NCI-H226 (cell line): ENCODE measurements at places on chromosomes 11 and 22.

DNA sequence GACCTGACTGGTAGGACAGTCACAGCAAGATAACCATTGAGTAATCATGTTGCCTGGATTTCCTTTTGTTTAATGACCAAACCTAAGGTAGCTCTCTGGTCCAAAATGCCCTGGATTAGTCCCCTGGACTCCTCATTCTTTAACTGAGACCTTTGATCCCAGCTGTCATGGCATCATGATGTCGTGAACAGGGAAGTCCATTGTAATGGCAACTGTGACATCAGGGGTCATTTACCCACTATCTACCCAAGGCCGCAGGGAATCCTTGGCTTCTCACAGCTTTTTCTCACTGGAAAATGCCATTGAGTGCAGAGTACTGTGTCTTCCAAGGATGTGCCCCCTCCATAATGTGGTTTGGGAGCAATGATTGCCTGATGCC is 29.1 kb upstream of the IGLL5 start:
- DNase-seq: no peak

DNA sequence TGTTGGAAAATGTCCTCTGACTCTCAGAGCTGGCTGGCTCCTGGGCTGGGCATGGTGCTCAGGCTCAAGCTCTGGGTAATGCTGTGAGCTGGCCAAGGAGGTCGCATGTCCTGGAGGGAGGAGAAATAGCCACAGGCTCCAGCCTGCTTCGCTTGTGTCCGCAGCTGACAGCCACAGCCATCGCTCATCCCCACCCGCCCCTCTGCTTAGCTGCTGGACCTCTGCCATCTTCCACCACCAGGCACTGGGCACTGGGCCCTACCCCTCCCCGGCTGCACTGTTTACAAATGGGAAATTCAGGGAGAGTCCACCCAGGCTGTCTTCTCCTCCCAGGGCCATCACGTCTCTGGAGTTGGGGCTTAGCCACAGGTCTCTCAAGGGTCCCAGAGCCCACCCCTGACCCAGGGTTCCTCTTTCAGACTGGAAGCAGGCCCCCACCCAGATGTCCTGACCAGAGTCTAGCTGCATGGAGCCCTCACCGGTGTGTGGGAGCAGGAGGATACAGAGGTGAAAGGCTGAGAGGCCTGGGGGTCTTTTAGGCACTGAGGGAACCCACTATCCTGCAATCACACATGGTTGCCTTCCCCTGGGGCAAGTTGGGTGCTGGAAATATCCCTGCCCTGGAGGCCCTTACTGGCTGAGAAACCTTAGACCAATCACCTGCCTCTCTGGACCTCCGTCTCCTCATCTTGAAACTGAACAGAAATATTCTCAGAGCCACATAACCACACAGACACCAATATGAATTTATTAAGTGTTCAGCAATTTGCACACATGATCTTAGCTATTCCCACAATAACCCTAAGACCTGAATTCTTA is 62.7 kb downstream of the CD82 start:
- DNase-seq: peak; percentile 37

- DNase-seq: no peak
Measured at GRCh38 chr11:114209343-114209742, 86.9 kb upstream of the NNMT start.

- no peak for DNase-seq
Measured at GRCh38 chr11:60989093-60989650, 17.7 kb downstream of the CD6 start.

GRCh38 chr11:78045851-78046485 is 17.7 kb upstream of the THRSP start:
- DNase-seq: peak; percentile 53

- DNase-seq: no peak
Measured at GRCh38 chr11:125141178-125141577, 23.4 kb upstream of the PKNOX2 start.

GRCh38 chr22:39940757-39941305 is 19.4 kb upstream of the TMA7B start:
- DNase-seq: no peak

DNA sequence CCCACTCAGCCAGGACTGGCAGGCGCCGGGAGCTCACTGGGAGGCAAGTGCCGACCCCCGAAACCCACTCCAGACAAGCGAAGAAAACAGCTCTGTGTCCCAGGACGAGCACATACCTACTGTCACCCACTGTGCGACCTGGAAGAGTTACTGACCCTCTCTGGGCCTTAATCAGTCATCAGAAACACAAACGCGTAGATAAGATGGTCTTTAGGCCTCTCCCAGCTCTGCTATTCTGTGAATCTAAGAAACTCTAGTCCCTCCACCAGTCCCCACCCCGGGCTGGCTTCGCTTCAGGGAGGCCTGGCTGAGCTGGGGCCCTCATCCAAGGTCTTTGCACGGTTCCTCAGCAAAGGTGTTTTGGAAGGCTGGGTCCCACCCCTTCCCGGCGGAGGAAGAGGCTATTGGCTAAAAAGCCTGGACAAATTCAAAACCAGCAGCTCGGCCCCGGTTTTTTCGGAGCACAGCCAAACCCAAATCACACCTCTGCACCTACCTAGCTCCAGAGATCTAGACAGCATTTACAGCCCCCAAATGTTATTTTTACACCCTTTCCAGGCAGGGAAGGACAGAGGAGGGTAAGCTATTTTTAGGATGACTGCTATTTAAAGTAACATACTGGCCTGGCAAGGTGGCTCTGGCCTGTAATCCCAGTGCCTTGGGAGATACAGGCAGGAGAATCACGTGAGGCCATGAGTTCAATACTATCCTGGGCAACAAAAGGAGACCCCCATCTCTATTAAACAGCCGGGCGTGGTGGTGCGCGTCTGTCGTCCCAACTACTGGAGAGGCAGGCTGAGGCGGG is 13.2 kb upstream of the HDHD5 start:
- DNase-seq: no peak

- DNase-seq: peak; percentile 84
Measured at GRCh38 chr22:29308791-29309262, 2.4 kb downstream of the GAS2L1 start.

DNA sequence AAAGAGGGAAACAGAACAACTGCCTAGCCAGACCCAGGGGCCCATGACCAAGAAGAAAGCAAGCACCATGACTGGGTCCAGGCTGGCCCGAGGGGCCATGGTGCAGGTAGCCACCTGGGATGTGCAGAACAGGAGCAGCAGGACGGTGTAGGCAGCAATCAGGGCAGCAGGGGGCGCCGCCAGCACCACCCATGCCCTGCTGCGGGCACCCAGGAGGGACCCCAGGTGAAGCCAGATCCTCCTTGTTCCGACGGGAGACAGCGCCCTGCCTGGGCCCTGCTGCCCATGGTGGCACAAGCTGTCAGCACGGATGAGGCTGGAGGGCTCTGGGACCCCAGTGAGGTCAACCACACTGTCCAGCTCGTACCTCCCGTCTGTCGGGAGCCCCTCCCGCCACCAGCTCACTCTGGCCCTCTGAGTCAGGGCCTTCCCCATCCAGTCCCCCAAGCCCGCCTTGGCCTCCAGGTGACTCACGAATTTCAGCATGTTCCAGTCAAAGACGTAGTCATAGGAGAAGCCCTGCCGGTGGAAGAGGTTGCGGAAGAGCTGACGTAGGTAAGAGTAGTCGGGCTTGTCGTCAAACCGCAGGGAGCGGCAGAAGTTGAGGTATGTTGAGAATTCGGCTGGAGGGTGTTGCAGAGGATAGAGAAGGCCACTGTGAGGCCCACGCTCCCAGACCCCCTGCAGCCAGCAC is 18.8 kb downstream of the CSNK1E start:
- DNase-seq: peak; percentile 57

- peak; percentile 2 for DNase-seq
Measured at GRCh38 chr11:7965386-7965785, at the start of gene NLRP10. NLRP10 (minus strand) TSS chr11:7965447; CDS start chr11:7963495, 1,952 bp downstream.

DNA sequence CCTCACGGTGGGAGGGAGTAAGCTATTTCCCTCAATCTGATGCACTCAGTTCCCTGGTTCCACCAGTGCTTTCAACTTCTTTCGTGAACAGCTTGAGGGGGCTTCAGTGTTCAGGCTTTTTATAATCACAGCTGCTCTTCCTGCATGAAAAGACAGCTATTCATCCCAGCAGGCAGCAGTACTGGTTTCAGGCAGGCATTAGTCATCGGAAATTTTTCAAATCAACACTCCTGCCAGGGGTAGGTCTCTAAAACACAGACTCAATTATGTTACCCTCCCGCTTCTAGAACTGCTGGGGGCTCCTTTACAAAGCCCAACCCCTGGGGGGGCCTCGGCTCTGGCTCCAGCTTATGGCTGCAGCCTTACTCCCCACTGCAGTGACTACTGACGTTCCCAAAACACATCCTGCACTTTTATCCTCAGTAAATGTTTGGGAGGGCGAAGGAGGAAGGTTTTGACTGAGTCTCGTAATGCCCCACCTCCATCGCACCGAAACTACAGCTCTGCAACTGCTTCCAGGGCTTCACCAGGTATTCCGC is 5.8 kb downstream of the POLDIP3 start:
- no peak for DNase-seq
